ENCODE measurements at places on chromosomes 11 and 22.
A peak's percentile ranks its signal among the peaks of the same experiment; 100 is the strongest.

DNA sequence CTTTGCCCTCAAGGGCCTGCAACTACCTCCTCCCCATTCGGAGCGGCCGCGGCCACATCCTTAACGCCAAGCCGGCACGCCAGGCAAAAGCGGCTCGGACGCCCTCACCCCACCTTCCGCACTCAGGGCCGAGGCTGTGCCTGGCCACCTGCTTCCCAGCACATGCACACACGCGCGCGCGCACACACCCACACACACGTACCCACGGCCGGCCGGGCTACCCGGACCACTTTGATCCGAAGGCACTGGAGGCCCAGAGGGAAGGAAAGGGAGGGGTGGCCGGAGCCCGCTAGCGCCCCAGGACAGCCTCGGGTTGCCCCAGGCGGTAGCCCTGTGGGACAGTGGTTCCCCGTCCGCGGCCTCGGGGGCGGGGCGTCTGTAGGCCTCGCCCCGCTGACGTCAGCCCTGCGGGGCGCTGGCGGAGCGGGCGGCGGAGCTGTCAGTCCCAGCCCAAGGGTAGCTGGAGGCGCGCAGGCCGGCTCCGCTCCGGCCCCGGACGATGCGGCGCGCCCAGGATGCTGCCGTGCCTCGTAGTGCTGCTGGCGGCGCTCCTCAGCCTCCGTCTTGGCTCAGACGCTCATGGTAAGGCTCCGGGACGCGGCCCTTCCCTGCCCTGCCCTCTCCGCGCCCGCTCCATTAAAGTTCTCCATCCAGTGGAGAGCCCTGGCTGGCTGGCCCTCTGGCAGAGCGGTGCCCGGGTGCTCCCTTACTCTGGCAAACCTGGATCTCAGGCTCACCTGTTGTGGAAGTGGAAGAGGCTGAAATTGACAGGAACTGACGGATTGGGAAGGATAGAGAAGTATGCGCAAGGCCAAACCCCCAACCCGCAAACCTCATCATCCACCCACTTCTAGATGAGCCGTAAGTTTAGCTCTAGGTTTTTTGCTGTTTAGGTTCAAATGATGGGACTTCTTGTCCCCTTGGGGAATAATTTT is at the start of gene IL10RA:
IL10RA (plus strand) TSS at position 442 of the 935 bp plus-strand sequence; CDS start at position 516, 74 bp downstream.
- peak; percentile 44 for DNase-seq

GRCh38 chr11:74470526-74470925 is 3.2 kb upstream of the KCNE3 start:
- no peak for DNase-seq

DNA sequence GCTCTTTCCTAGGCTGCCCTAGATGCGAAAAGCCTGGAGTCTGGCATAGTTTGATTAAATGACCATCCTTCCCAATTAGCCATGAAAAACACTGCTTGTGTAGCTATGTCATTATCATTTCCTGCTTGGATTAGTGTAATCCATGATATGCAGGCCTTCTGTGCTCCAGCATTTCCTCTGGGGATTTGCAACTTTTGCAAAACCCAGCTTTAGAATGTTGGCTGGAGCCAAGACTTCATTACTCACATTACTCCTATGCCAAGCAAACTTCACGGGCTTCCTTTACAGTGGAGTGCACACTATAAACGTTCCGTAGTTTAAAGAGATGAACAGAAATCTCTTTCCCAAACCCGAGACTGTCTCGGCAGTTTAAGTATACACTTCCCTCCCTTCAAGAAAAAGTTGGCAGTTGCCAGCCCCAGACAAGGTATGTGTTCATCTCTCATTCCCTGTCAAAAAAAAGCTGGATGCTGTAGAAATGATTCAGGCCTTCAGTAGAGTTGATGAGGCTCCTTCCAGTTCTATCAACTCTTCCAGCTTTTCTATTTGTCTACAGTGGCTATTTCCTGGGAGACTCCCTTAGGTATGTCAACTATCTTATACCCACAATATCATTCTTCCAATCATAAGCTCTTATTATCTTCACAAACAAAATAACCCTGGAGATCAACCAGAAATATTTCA is 180.0 kb downstream of the MAML2 start:
- peak; percentile 99 for DNase-seq

DNA sequence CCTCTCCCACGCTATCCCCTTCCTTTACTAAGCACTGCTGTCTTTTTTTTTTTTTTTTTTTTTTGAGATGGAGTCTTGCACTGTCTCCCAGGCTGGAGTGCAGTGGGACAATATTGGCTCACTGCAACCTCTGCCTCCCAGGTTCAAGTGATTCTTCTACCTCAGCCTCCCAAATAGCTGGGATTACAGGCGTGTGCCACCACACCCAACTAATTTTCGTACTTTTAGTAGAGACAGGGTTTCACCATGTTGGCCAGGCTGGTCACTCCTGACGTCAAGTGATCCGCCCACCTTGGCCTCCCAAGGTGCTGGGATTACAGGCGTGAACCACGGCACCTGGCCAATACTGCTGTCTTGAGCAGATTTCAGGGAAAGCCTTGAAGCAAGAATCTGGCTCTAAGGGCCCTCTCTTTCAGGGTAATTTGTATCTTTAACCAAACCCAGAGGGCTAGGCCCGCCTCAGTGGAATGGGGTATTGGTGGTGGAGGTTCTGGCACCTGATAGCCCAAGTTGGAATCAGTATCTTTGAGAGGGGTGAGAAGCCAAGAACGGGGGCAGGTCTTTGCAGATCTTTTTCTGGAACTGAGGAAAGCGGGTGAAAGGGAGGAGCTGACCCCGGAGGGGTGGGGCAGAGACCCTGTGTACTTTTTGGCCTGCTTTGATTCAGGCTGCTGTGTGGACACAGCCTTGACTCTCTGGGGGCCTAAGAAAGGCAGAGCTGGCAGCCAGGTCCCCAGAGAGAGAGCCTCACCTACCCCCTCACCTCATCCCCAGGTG is 37.0 kb downstream of the TRIOBP start:
- no peak for DNase-seq

DNA sequence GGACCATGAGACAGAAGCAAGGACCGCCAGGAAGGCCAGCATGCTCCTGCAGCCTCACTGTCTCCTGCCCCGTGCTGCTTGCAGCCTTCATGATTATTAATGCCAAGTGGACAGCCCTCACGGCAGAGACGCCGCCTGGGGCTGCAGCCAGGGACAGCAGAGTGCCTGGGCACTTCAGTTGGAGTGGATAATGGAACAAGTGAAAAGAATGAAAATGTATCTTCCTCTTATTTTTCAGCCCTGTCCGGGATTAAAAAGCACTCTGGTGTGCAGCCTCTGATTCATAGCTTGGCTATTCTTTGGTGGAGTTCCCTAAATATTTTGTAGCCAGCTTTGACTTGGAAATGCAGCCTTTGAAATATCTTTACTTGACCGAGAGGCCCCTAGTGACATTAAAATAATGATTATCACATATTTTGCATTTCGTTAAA is 1404.2 kb downstream of the BRD1 start:
- DNase-seq, result peak; percentile 70

- no peak for DNase-seq
Observed at GRCh38 chr11:115577701-115578100, 73.5 kb upstream of the CADM1 start.

DNA sequence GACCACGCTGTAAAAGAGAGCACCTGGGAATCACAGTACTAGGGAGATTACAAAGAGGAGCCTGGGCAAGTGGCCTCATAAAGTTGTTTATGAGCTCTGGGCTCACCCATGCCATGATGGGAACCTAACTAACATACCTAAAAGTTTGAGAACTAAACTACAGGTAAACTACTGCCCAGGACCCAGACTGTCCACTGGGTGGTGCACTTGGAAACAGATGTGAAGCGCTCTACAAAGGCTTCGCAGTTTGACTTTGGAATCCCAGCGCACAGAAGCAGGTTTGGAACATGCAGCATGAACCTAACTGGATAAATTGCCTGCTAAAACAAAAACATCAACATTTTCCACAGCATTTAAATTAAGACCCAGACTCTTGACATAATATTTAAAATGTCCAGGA is 418.6 kb downstream of the FAM181B start:
- no peak for DNase-seq

- DNase-seq, result no peak
Observed at GRCh38 chr11:15192005-15192556, 77.4 kb downstream of the INSC start.

GRCh38 chr22:30861688-30862552 is 106.7 kb downstream of the MORC2 start:
- DNase-seq, result no peak

DNA sequence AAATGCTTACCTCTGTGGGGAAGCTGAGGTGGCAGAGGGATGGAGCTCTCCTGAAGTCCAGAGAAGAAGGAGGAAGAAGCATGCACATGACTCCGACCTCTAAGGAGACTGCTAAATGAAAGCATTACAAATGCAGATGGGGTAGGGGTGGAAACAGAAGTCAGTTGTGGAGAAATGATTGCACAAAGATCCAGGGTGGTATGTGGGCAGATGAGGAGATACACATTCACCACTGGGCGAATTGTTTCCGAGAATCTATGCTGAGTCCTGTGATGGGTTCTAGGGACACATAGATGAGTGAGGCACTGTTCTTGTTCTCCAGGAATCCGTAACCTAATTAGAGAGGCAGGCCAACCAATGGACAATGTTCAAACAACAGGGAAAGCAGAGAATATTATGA is 188.9 kb upstream of the ZBED5 start:
- no peak for DNase-seq

- DNase-seq, result peak; percentile 94
Observed at GRCh38 chr22:32723643-32724042, 77.9 kb upstream of the TIMP3 start.

GRCh38 chr11:95156916-95157541 is 67.4 kb downstream of the ENDOD1 start:
- no peak for DNase-seq

DNA sequence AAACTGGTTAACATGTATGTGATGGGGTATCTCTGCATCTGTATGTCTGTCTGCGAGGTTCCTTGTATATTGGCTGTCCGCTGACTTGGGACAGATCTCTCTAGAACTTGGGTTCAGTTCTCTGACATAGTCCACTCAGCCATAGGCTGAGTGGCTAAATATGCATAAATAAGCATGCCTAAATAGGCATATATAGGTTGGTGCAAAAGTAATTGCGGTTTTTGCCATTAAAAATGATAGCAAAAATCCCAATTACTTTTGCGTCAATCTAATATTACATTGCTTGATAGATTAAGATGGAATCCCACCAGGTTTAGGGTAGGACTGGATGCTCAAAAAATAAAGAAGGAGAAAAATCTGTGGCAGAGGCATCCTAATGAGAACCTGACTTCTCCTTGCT is 8.8 kb downstream of the LRRC55 start:
- DNase-seq, result no peak

DNA sequence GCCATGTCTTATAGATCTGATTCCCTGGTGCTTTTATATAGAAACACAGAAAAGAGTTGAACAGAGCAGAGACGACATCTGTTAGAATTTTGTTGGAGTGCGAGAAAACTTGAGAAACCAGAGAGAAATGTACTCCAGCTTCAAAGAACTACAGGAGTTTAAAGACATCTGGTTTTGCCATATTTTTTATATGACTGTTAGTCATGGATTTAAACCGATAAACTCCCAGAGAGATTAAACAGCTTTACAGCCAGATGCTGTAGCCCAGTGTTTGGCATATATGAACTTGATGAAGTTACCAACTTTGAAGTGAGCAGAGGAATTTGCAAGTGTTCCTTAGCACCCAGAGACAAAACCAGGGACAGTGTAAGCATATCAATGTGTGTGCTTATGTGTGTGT is 1083.1 kb downstream of the LRRC4C start:
- DNase-seq, result peak; percentile 26

DNA sequence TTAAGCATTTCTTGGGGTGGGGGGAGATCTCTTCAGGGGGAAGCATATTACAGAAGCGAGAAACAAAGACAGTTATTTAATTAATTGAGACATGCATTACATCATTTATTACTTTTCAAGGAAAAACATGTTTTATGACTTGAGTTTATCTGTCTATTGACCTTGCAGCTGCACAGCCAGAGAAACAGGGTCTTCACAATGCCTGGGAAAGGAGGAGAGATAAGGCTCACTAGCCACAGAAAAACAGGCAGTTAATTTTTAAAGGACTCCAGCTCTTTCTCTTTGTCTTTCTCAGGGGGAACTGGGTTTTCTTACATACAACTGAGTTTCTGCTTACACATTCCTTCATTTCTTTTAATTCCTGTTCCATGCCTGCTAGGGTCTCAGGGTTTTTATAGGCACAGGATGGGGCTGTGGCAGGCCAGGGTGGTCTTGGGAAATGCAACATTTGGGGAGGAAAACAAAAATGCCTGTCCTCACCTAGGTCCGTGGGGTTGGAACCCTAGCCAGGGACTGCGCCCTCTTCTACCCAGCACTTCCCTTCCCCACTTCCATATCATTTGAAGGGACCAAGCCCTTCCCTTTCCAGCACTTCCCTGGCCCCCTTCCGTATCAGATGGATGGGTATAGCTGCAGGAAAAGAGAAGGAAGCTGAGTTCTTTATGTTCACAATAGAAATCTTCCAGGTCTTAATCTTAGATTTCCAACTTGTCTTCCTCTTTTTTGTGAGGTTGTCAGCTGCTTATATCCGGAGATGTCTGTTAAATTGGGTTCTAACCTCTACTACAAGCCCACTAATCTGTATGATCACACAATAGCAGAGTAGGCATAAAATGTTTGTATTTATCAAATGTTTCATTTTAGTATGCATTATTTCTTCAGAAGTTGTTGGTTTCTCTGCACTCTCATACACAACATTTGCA is 38.3 kb downstream of the BIRC2 start:
- no peak for DNase-seq

- DNase-seq, result no peak
Observed at GRCh38 chr22:38137876-38138687, 27.6 kb upstream of the BAIAP2L2 start.

GRCh38 chr11:64876229-64876750 is 2.1 kb downstream of the EHD1 start:
- DNase-seq, result no peak

DNA sequence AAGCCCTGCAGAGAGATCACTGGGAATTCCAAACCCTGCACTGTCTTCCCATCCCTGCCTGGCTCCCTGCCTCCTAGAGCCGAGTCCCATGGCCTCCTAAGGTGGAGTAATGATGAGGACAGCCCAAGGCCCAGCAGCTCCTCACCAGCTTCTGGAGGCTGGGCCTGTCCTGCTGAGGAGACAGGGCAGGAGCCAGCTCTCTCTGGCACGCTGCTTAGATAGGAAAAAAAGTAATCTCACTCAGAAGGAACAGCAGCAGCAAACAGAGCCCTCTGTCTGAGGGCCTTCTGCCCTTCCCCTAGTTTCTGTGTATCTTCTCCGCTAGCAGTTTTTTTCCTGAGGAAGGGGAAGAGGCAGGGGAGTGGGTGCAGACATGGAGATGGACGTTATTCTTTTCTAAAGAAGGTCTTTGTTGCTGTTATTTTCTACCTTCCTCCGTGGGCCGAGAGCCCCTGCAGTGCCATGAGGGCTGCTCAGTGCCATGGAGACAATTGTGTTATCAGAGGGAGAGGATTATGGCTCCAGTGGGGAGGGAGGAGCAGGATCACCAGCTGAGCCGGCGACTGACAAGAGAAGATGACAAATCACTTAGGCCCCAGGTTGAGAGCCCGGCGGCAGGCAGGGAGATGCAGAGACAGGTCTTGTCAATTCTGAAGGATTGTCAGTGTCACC is 315.3 kb downstream of the BUD13 start:
- no peak for DNase-seq

DNA sequence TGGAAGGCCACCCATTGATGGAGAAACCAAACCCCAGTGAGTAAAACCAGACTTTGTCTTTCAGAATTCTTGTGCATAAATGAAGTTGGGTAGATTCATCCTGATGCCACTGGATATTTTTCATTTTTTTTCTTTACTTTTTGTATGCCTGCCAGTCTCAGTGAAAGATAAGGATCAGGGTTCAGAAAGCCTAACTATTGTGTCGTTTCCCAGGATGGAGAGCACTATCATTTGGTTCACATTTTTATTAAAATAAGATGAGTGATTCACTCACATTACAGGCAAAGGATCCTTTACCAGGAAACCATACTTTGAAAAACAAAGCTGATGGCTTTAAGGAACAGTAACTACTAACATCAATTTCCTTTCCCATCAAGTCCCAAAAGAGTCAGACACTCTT is 52.0 kb downstream of the ARFGAP2 start:
- DNase-seq, result no peak

All from fibroblast of skin of right quadriceps (primary cell).